Foreskin keratinocyte (primary cell): ENCODE measurements at places on chromosomes 7 and 10.

DNA sequence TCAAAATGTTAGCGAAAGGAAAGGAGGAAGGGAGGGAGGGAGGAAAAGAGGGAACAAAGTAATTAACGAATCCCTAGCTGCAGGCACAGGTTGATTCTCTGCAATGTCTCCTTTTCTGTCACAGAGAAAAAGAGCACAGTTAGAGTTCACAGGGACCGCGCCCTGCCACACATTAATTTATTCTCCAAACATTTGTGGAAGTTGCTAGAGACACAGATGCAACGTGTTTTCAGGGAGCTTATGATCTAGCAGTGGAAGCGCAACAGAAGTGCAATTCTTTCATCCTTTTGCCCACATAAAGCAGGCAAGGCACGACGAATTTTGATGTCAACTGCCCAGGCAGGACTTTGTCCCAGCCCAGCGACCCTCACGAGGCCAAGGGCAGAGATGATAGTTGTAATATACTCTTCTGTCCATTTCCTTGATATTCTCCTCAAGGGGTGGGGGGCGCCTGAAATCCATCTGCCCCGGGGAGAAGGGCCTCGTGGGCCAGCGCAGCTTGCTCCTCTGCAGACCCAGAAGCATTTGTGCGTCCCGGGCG is 101.7 kb upstream of the ZNF438 start:
- DNase-seq, result no peak

GRCh38 chr7:2829040-2829439 is 15.1 kb downstream of the GNA12 start:
- DNase-seq, result no peak

DNA sequence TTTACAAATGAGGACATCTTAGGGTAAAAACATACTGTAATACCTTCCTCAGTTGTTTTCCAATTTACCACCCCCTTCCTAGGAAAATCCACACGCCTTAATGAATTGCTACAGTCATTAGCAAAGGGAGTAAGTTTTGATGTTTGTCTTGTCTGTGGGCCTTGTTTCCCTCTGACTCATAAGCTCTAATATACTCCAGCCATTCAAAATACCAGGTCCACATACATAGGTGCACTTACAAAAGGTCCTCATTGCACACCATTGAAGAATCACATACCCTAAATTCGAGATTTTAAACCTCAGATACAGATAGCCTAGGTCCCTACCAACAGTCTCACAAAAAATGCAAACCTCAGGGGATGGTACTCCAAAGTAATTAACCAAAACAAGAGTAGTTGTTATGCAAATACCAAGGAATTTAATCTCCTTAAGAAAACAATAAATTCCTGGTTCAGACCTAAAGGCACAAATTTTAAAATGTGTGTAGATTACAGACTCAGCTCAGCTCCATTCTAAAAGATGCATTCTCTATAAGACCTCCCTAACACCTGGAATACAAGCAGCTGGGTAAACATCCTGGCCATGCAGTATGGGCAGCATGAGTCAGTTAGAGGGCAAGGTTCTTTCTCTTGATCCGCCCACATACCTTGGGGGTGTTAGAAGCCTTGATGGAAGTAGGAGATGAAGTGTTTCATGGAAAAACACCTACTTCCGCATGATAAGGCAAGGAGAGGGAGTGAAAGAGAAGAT is 3.0 kb upstream of the LIPK start:
- peak; percentile 94 for DNase-seq

DNA sequence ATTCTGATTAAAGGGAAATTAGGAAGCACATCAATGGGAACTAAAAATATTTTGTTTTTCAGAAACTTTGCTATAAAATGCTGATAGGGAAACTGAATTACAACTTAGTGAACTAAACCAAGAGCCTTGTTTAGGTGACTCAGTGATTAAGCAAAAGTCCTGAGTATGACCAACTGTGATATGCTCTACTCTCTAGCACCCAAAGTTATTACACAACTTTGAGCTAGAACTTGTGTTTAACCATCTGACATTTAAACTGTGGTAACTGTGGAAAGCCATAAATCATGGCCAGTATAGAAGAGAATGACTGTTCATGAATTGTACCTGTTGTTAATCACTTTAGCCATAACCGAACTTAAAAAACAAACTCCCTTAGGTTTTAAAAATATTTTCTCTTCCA is 127.4 kb downstream of the ZNF365 start:
- DNase-seq, result peak; percentile 52

DNA sequence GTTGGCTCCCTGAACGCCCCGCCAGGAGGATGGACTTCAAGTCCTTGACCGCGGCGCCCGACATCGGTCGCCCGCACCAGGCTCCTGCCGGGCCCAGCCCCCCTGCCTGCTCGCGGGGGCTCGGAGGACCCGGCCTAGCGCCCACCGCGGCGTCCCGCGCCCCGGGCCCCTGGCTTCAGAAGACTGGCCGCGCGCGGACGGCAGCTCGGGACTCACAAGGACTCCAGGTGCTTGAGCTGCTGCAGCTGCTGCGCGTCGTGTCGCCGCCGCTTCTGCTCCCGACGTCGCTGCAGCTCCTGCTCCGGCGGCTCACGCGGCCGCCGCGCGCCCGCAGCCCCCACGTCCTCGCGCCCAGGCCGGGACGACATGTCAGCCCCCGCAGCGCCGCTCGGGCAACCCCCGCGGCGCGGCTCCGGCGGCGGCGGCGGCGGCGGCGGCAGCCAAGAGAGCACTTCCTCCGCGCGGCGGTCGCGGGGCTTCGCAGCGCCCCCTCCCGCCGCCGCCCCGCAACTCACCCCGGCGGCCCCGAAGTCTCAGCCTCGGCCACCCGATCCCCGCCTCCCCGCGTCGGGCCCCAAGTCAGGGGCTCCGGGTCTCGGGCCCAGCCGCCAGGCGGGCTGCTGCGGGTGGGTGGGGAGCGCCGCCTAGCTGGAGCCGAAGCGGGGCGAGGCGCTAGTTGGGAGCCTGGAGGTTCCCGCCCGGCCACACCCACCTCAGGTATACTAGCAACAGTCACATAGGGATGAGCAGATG is at the start of gene RP9:
RP9 (minus strand) TSS at position 400 of the 753 bp plus-strand sequence; CDS start at position 368, 32 bp downstream.
- no peak for DNase-seq

DNA sequence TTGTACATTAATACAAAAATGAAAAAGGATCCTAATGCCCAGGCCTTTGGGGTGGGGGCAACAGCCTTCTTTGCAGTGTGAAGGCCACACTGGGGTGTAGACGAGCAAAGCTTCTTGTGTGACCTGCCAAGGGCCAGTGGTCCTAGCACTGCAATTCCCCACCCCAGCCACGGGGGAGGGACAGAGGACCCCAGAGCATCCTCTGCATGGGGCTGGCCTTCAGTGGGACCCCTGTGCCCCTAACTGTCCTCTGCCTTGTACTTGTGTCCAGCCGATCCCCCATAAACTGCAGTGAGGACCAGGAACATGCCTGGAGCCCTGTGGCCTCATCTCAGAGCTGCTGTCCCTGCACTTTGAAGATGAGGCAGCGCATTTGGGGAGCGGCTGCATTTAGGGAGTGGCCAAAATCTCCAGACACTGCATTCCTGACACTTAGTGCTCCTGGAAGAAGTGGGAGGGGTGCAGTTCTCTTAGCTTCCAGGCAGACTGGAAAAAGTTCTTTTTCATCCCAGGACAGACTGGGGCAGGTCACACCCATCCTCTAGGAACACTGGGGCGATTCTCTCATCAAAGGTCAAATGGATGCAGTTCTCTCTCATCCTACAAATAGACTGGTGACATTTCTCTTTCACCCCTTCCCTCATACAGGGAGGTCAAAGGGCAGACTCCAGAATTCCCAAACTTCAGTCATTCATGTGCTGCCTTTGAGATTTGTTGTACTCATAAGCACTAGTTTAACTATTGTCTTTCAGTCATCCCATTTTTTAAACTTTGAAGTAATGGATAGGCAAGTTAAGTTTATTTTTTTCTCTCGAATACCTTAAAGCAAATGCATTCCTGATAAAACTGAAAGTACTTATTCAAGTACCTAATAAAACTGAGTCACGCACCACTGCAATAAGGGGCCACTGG is 922 bp upstream of the MYO1G start:
- peak; percentile 58 for DNase-seq

- DNase-seq, result peak; percentile 78
Observed at GRCh38 chr7:101121991-101122932, 4.6 kb upstream of the SERPINE1 start.

GRCh38 chr7:157009170-157009777 is 1.2 kb downstream of the MNX1 start:
- DNase-seq, result no peak

DNA sequence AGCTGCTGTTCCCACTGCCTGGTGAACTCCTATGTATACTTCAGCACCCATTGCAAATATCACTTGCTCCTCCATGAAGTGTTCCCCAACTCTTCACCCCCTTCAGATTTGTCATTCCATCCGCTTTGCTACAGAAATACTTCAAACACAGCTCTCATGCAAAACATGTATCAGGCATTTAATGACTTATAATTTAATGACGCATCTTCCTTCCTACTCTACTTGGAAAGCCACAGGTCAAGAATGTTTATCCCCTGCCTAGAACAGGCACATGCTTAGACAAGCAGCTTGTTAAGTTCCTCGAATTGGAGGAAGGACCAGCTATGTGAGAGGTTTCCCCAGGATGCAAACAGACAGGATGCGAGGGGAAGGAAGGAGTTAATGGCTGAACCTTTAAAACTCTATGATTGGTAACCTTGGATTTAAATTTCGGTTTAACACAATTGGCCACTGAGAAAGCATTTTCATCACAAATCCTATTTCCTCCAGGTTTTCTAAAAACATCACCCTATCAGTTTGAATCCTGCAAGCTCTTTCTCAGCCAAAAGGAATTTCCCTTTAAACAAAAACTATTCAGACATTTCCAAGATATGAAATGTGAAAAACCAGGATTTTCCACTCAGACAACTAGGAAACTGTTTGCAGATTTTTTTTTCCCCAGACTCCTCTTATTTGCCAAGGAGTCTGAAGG is 11.5 kb downstream of the CREB3L2 start:
- peak; percentile 98 for DNase-seq
